ENCODE measurements at places on chromosomes 16 and 17.

GRCh38 chr16:26605626-26606271 is 461.0 kb upstream of the C16orf82 start:
- peak; percentile 77 for DNase-seq

GRCh38 chr17:79814127-79814973 is 17.5 kb upstream of the CBX8 start:
- no peak for DNase-seq

GRCh38 chr17:16484445-16485175 is 7.4 kb downstream of the LRRC75A start:
- DNase-seq, result no peak

DNA sequence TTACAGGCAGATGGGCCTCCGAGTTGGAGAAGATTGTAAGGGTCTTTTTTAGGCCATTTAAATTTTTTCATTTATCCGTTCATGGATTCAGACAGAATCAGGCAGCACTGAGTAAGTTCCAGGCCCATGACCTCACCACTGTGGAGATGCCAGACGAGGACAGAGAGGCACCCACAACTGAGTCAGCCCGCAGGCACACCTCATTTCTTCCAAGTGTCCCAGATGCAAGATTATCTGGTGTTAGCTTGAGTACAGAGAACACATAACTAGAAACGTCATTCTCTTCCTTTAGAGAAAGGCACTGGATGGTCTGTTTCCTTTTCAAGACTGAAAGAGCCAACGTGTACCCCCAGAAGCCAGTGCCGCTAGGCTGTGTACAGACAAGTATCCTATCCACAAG is 16.9 kb downstream of the CLEC16A start:
- no peak for DNase-seq

DNA sequence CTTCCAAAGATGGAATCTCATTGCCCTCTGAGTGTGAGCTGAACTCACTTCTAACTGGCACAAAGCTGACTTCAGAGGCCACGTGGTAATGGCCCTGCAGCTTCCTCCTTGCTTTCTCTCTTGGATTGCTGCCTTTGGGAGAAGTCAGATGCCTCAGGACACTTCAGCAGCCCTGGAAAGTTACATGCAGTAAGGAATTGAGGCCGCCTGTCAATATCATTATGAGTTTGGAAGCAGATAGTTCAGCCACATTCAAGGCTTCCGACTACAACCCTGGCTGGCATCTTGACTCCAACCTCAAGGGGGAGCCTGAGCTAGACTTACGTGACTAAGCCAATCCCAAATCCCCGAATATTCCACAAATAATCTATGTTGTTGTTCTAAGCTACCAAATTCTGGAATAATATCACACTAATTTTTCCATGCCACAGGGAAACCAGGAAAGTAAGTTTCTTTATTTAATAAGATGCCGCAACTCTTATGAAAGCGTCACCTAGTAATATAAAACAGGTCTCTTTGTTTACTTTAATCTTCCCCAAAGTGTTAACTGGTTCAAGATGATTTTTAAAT is 13.6 kb downstream of the CEP20 start:
- no peak for DNase-seq

DNA sequence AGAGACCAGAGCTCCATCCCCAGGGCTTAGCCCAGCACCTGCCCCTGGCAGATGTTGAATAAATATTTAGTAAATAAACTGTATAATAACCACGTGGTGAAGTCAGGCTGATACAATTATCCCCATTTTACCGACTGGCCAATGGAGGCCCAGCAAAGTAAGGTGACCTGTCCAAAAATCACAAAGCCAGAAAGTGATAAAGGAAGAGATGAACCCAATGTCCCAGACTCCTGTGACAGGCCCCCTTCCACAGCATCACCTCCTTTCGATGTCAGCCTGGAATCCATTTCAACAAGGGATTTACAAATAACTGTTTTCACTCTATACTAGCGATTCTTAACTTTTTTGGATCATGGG is 5.5 kb downstream of the TVP23A start:
- DNase-seq, result no peak

- DNase-seq, result no peak
Observed at GRCh38 chr16:12062343-12063003, 85.9 kb downstream of the SNX29 start.

DNA sequence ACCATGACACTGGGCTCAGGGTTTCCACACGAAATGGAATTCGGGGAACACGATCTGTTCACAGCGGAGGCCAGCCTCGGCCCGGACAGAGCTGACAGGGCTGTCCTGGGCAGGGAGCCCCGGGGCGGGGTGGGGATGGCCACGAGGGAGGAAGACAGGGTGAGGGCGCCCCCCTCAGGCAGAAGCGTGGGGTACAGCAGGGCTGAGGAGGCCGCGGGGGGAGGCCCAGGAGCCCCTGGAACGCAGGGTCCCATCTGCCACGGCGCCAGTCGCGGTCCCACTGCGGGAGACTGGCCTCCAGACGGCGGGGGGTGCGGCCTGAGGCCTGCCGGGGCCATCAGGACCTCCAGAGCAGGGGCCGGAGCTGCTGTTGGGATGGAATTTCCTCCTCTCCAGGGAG is 75.9 kb downstream of the LMF1 start:
- no peak for DNase-seq

GRCh38 chr17:37447641-37448040 is 41.0 kb downstream of the TADA2A start:
- DNase-seq, result no peak

- DNase-seq, result no peak
Observed at GRCh38 chr17:35428229-35428628, 4.1 kb downstream of the SLFN12 start.

DNA sequence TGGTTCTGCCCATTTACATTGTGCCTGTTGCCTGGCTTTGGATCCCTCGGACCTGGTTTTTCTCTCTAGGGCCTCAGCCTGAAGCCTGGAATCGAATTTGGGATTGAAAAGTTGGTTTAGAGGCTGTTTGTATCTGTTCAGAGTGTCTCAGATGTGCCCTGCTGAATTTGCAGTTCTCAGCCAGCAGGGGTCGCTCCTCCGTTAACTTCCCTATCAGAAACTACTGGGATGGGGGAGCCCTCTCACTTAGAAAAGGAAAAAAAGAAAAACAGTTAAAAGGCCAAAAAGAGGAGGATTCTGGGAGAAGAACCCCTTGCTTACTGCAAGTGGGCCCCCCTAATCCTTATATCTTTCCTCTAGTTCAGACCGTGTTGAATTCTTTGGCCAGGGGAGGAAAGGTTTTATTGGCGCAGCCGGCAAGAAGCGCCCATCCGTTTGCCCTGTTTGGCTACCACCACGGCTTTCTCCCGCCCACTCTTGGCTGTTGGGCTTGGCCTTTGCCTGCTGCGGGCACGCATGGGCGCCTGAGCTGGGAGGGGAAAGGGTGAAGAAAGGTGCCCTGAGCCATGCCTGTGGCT is 8.7 kb downstream of the FZD2 start:
- no peak for DNase-seq

DNA sequence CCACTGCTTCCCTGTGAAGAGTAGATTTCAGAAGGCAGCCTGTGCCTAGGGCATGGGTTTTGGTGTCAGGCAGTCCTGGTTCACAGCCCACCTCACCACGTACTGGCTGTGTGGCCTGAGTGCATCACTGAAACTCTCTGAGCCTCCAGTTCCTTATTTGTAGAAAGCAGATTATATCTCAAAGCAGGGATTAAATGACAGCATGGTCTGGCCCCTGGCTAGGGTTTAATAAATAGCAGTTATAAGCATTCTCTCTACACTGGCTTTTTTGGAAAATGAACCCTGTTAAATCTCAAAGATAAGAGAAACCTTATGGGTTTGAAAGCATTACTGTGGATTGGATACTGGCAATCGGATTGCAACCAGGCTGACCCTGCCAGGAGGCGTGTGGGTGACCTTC is 2.9 kb upstream of the MT1M start:
- no peak for DNase-seq

DNA sequence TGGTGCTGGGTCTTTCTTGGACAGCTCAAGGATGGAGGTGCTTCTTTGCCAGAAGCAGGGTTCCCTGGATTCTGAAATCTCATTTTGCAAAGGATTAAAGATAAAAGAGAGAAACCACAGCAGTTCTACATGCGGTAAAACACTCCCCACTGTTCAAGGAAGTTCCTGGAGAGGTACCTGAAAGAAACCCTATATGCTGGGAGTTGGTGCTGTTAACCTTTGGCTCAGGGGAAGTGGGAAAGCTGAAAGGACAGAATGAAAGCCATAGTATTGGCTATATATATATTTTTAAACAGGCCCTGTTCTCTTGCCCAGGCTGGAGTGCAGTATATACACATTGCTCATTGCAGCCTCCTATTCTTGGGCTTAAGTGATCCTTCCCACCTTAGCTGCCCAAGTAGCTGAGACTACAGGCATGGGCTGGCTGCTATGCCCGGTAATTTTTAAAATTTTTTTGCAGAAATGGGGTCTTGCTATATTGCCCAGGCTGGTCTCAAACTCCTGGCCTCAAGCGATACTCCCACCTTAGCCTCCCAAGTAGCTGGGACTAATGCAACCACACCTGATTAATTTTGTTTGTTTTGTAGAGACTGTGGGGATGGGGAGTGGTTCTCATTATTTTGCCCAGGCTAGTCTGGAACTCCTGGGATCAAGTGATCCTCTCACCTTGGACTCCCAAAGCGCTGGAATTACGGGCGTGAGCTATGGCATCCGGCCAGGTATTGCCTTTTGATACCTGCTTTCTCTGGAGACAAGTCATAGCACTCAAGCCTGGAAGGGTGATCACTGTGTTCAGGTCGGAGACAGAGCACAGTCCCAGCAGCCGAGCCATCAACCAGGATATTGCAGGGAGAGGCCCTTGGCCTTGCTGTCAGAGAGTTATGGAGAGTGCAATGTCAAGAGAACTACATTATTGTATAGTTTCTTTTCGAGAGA is 55.2 kb downstream of the MSI2 start:
- DNase-seq, result peak; percentile 56

- DNase-seq, result no peak
Observed at GRCh38 chr17:69103557-69104233, 38.0 kb downstream of the ABCA6 start.

GRCh38 chr17:4617590-4618351 is 23.7 kb downstream of the ALOX15 start:
- DNase-seq, result no peak

GRCh38 chr17:52170963-52171572 is 12.6 kb upstream of the CA10 start:
- peak; percentile 42 for DNase-seq

GRCh38 chr17:41549596-41550039 is 21.5 kb upstream of the KRT19 start:
- DNase-seq, result no peak
